Aorta (tissue), 5 donors: ENCODE measurements at places on chromosomes 4 and X. TPM values are rescaled to one million over a fixed set of nuclear protein-coding genes. Genes with fewer than 3 reads are reported as not detected.

DNA sequence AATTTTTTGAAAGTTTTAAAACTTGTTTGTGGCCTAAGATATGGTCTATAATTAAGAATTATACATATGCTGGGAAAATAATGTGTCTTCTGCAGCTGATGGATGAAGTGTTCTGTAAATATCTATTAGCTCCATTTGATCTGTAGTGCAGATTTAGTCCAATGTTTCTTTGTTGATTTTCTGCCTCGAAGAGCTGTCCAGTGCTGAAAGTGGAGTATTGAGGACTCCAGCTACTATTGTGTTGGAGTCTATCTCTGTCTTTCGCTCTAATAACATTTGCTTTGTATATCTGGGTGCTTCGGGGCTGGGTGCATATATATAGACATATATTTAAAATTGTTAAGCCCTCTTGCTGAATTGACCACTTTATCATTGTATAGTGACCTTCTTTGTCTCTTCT, 2127.3 kb downstream of the PCDH7 start:
- H3K27ac ChIP-seq: no peak overlapping the region
- no peaks in the 10 kb centered on the region for H3K4me1 ChIP-seq
- no peaks in the 10 kb centered on the region for H3K27me3 ChIP-seq
- no peaks in the 10 kb centered on the region for H3K36me3 ChIP-seq
- H3K4me3 ChIP-seq: no peak overlapping the region

- no peak for DNase-seq
- no peaks in the 10 kb centered on the region for H3K4me1 ChIP-seq
- no peaks in the 10 kb centered on the region for H3K27me3 ChIP-seq
- no peaks in the 10 kb centered on the region for H3K36me3 ChIP-seq
- no peak overlapping the region for H3K27ac ChIP-seq
Observed at GRCh38 chrX:53279296-53280237, 1.8 kb downstream of the IQSEC2 start.

DNA sequence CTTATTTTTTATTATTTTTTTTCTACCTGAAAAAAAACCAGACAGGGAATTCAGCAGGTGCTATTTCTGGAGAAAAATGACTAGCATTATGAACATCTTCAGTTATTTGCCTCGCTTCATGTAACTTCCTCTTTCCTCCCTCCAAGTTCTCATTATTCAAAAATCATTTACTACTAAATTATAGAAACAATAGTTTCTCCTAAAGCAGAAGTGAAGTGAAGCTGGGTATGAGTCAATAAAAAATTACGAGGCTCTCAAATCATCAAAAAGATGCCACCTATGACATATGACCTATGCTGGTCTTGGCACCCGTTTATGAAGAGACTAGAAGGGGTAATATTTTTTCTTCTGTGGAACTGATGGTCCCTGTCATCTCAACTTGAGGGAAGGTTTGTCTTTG, 145.0 kb upstream of the AADAT start:
- no peaks in the 10 kb centered on the region for H3K27me3 ChIP-seq
- no peak for DNase-seq
- no peaks in the 10 kb centered on the region for H3K36me3 ChIP-seq
- H3K4me3 ChIP-seq: no peak overlapping the region
- H3K4me1 ChIP-seq: no peaks in the 10 kb centered on the region

NRK gene
- total RNA-seq: 6.5 TPM

MAGEC2 gene
- total RNA-seq: not detected
